ENCODE measurements at places on chromosomes 16 and 17.

DNA sequence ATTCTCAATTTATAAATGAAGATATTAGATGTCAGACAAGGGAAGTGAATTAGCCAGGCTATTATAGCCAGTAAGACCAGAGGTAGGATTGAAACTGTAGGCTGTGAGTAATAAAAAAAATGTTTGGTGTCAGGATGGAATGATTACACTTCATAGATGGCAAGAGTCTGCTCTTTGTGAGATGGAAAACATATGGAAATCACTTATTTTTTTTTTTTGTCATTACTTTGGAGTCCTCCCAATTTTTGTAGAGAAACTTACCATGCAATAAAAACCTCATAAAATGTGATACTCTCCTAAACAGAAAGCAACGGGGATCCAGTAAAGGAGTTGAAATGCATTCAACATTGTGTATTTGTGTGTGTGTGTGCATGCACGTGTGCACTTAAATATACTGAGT lies 532.7 kb upstream of the CDH8 start:
- no peak for DNase-seq

- DNase-seq, result no peak
Observed at GRCh38 chr17:78595135-78595810, 18.1 kb upstream of the DNAH17 start.

DNA sequence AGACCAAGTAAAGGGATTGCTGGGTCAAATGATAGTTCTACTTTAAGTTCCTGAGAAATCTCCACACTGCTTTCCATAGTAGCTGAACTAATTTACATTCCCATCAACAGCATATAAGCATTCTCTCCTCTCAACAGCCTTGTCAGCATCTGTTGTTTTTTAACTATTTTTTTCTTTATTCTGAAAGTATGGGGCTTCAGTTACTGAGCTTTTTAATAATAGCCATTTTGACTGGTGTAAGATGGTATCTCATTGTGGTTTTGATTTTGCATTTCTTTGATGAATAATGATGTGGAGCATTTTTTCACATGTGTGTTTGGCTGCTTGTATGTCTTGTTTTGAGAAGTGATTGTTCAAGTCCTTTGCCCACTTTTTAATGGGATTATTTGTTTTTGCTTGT lies 2.5 kb downstream of the KRTAP2-2 start:
- no peak for DNase-seq

DNA sequence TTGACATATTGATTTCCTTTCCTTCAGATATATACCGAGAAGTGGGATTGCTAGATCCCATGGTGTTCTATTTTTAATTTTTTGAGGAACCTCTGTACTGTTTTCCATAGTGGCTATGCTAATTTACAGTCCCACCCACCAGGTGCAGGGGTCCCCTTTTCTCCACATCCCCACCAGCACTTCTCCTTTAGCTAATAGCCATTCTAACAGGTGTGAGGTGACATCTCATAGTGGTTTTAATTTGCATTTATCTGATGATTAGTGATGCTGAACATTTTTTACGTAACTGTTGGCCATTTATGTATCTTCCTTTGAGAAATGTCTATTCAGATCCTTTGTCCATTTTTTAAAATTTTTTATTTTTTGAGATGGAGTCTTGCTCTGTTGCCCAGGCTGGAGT lies 93.9 kb downstream of the SDR42E1 start:
- no peak for DNase-seq

- DNase-seq, result no peak
Observed at GRCh38 chr17:74292495-74292894, 18.5 kb downstream of the DNAI2 start.

DNA sequence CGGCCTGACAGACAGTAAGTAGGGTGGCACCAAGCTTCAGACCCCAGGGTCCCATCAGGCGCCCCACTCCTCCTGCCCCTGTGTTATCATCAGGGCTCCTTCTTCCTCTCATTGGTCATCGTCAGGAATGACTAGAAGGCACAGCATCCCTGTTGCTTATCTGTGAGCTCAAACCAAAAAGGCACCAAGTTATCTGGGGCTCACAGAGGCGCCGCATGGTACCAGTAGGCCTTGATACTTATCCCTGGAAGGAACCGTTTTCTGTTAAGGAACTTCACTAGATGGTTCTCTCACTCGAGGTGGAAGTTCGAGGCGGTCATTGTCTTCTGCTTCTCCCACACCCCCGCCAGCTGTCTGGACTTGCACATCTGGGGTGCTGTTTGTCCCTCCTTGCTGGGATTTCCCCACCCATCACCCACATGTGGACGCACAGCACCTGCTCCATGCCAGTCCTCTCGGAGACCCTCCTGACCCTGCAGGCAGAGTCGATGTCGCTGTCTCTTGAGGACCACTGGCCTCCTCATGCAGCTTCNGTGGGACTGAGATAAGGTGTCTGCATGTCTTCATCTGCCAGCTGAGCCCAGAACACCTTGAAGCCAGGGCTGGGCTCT lies 52.1 kb downstream of the METRNL start:
- no peak for DNase-seq

- DNase-seq, result no peak
Observed at GRCh38 chr17:76327696-76328095, 19.6 kb upstream of the QRICH2 start.
